RCC 7860 (cell line): ENCODE measurements at places on chromosomes 11 and 22.

DNA sequence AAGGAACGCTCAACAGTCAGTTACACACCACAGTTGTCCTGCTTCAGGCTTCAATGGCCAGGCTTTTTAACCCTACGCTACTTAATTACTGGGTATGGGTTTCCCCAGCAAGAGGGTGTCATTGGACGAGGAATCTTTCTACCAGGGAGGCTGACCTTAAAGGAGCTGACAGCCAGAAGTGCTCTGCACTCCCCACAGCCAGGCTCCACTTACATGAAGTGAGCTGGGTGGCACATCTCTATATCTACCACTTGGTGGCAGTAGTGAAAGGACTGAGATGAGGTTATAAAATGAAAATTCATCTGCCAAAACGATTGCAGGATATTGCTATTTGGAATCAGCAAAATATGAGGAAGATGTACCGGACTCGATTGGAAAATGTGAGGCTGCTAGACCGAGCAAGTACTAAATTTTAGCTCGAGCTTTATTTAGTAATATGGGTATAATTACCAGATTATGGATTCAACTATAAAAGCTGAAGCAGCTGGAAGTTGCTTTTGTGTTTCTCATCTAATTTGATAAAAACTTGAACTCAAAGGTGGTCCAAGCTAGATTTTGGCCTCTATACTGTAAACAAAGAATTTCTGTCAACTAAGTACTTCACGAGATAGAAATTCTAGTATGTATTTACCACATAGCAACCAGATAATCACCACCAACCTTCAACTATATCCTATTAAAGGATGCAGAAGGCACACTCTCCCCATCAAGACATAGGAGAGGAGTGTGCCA, 53.9 kb upstream of the CEP126 start:
- peak; percentile 56 for DNase-seq

DNA sequence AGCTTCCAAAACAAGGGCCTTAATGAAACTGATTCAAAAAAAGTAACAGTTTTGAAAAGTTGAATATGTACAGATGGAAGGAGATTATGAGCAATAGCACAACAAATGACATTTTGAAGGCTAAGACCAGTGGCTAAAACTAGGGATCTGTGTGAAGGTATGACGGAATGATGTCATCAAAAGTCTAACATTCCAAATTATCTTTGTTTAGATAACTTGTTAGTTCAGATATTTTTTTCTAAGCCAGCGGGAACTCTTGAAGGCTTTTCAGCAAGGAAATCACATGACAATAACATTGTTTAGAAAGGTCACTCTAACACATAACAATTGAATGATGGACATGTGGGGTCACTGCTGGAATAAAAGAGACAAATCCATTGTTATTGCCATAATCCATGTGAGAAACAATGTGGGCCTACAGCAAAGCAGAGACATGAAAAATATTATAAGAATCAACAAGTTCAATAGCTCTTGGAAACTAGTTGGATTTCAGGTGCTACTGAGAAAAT, 260.5 kb downstream of the CASP12 start:
- no peak for DNase-seq

DNA sequence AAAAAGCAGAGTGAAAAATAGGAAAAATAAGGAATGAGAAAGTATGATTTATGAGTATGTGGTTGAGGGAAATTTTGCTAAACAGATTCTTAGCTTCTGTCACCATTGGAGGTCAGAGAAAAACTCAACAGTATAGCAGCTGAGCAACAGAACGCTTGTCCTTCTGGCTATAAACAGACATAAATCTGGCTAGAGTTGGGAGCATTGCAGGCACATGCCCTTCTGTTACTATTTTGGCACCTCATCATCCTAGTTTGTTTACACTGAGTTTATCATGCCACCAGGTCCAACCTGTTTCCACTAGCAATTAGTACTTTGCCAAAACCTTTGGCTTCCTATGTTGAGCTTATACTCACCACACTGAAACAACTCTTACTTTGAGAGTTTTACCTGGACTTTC, 6.9 kb downstream of the UBE4A start:
- DNase-seq, result no peak

DNA sequence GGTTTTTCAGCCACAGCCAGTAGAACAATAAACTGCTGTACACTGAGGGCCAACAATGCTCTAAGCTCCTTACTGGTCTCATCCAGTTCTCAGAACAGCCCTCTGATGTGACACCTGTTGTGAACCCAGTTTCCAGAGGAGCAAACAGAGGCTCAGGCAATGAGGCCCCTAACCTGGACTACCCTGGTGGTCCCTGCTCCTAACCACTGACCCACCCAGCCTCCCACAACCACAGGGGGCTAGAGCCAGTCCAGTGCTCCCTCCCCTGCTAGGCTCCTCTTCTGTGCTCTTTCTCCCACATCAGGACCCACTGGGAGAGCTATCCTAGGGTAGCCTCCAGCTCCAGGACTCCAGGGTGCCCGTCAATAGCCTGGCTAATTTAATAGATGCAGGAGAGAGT, 4.1 kb upstream of the SMARCB1 start:
- DNase-seq, result no peak

DNA sequence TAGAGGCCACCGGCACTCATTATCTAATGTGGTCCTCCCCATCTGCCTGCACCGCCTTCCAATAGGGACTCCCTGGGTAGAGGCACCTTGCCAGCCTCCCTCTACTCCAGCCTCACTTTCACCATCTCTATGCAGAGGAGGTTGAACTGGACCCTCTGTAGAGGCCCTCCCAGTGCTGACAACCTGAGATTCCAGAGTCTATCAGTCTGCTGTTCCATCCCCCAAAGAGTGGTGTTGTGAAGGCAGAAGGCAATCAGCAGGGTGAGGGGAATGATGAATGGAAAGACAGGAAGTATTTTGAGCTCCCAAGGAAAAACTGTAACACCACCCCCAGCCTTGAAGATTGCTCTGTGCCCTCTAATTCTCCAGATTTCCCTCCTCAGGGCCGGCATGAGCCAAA, 77.9 kb downstream of the THAP12 start:
- DNase-seq, result no peak

GRCh38 chr11:128786507-128786906, 80.6 kb downstream of the KCNJ1 start:
- DNase-seq, result no peak

GRCh38 chr11:8658321-8659057, 24.0 kb downstream of the TRIM66 start:
- DNase-seq, result no peak

DNA sequence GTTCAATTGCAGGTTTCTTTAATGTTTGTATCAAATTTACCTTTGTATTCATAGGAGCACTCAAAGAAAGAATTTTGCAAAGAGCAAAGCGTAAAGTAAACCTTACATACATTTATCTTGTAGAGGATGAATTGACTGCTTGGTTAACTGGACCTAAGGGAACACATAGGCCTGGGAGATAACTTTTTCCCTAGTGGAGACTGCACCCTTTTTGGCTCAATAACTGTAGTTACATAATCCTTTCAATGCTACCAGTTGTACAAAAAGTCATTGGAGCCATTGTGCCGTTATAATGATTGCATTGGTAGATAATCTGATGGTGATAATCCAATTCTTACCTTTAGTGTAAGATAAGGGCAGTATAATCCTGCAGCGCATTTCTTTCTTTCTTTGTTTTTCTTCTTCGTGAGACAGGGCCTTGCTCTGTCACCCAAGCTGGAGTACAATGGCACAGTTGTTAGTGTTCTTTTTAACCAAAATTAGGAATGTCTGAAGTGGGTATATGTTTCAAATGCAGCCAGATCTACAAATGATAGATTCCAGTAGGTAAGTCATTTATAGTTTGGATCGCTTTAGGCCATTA, 18.3 kb downstream of the ATG13 start:
- no peak for DNase-seq

DNA sequence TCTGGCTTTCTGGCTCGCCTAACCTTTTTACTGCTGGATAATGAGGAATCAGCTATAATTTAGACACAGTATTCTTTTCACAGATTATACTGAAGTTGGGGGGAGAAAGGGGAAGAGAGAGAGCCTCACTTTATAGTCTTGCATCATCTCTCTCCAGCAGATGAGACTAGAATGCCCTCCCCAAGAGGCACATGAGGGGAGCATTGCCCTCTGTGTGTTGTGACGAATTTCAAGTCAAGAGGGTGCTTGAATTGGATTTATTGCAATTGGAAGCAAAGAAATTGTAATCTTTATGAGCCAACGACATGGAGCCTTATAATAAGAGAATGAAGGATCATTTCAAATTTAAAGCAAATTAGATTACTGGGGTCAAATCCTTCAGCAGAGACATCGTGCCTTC, 17.6 kb upstream of the CADM1 start:
- no peak for DNase-seq

- DNase-seq, result no peak
Measured at GRCh38 chr11:9862981-9863380, 199.1 kb downstream of the SWAP70 start.

DNA sequence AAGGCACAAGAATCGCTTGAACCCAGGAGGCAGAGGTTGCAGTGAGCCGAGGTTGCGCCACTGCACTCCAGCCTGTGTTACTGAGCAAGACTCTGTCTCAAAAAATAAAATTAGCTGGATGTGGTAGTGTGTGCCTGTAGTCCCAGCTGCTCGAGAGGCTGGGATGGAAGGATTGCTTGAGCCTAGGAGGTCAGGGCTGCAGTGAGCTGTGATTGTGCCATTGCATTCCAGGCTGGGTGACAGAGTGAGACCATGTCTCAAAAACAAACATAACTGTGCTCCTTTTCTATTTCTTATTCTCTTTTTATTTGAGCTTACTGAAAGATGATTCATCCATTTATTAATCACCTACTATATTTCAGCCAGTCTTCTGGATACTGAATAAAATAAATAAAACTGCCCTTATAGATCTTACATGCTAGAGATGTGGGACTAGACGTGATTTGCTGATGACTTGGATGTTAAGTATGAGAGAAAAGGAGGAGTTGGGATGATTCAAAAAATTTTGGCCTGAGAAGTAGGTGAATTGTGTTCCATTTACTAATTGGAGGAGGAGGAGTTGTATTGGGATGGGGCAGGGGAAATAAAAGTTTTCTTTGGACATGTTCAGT, 18.0 kb downstream of the PAAF1 start:
- no peak for DNase-seq

GRCh38 chr11:67393990-67394389, 2.2 kb downstream of the RAD9A start:
- no peak for DNase-seq

- no peak for DNase-seq
Measured at GRCh38 chr22:45207981-45208664, 32.6 kb downstream of the KIAA0930 start.

GRCh38 chr11:95291946-95292345, 60.9 kb upstream of the SESN3 start:
- DNase-seq, result no peak

- DNase-seq, result no peak
Measured at GRCh38 chr11:66070604-66071380, 720 bp downstream of the PACS1 start.
